ENCODE measurements at places on chromosomes 13 and 19.

GRCh38 chr19:35248310-35249145 lies at the start of gene LSR:
Gene LSR, plus strand, starts transcription at chr19:35249002. Its CDS starts 21 bp downstream, at chr19:35249023.
- DNase-seq: no peak

- no peak for DNase-seq
Observed at GRCh38 chr13:22497991-22498780, 682.6 kb upstream of the SGCG start.

GRCh38 chr13:24630851-24631620 lies 49.2 kb upstream of the ATP12A start:
- no peak for DNase-seq

DNA sequence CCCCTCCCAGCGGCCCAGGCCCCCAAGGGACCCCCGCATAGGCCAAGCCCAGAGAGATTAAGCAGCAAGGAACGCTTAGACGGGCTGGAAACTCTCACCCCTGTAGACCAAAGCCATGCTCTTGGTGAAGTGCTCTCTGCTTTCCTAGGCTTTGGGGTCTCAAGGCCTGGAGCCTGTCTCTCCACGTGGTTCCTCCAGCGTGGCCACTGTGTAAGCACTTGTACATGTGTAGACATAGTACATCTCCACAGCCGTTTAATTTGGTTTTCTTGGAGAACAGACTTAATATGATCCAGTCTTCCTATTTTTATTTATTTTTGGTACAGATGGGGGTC lies 1.1 kb downstream of the NUDT19 start:
- no peak for DNase-seq

- DNase-seq: no peak
Observed at GRCh38 chr19:34044021-34044420, 128.3 kb upstream of the LSM14A start.

GRCh38 chr19:46849610-46850009 lies 1.0 kb downstream of the AP2S1 start:
- DNase-seq: no peak

- no peak for DNase-seq
Observed at GRCh38 chr19:3699741-3700241, 477 bp downstream of the PIP5K1C start.

DNA sequence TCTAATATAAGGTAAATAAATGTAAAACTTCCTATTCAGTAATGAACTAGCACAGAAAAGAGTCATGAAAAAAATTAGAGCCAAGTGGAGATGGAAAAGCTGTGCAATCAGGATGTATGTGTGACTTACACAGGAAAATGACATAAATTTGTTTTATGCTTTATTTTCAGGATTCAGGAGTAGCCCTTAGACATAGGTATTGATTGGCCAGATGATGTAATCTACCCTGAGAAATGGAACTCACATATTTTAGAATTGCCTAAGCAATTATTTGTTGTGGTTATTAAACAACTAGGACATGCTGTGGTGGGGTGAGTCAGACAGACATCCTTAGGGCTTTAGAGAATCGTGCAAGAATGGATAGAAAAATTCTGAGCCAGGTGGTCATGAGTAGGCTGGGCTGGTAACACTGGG lies 110.6 kb downstream of the PCDH9 start:
- no peak for DNase-seq

GRCh38 chr13:51244637-51245405 lies 22.6 kb downstream of the FAM124A start:
- no peak for DNase-seq

DNA sequence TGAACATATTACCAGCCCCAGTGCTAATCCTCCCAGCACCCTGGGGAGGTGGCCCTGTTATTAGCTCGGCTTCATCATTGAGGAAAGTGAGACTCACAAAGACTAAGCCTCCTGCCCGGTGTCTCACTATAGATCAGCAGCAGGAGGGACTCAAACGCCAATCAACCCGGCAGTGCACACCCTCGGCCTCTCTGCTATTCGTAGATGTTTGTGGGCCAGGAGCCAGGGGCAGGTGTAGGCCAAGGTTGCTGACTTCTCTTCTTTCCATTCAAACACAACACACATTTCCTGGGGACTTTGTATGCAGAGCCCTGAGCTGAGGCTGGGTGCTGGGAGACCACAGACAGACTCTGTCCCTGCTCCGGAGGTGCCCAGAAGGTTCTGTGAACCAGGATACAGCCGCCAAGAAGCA lies 9.4 kb upstream of the SBK3 start:
- no peak for DNase-seq

GRCh38 chr19:8113017-8113416 lies 36.4 kb downstream of the FBN3 start:
- no peak for DNase-seq
